ENCODE measurements at places on chromosomes 1 and 21.

- no peak for DNase-seq
These were observed 91.1 kb upstream of the ADAMTS5 start for GRCh38 chr21:27057997-27058396.

DNA sequence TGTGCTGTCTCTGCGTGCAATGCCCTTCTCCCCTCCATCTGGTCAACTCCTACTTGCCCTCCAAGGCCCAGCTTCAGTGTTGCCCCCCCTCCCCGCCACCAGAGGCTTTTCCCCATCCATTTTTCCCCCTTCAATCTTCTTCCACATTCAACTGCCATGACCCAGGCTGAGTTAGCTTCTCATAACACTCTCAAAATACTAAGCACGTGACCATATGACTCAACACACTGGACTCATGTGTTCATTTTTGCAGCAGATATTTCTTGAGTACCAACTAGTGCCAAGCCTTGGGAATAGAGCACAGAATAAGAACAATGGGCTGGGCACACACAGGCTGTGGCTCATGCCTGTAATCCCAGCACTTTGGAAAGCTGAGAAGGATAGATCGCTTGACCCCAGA lies 132.1 kb downstream of the IGSF21 start:
- DNase-seq = no peak

- DNase-seq = peak; percentile 53
These were observed 119.4 kb upstream of the F3 start for GRCh38 chr1:94660994-94661393.

DNA sequence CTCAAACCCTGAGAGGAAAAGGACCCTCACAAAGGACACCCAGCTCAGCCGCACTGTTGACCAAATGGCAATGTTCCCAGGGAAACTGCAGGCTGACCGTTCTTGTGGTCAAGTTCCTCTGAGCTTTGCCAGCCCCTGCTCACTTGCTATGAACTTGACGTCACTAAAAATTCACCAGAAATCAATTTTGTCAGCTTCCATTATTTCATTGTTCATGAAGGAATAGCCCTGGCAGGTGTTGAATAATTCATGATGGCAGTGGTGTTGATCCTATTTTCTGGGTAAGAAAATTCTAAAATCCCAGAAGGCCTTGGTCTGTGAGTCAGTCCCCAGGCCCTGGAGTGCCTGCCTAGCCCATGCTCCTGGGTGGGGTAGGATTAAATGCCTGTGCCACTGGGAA lies 318.9 kb downstream of the ZNF326 start:
- DNase-seq = no peak

GRCh38 chr1:26081267-26082019 lies 14.0 kb upstream of the TRIM63 start:
- no peak for DNase-seq

GRCh38 chr1:228488125-228488817 lies 1.1 kb downstream of the RNF187 start:
- DNase-seq = peak; percentile 24

GRCh38 chr1:61241411-61241838 lies 159.1 kb downstream of the NFIA start:
- DNase-seq = no peak

DNA sequence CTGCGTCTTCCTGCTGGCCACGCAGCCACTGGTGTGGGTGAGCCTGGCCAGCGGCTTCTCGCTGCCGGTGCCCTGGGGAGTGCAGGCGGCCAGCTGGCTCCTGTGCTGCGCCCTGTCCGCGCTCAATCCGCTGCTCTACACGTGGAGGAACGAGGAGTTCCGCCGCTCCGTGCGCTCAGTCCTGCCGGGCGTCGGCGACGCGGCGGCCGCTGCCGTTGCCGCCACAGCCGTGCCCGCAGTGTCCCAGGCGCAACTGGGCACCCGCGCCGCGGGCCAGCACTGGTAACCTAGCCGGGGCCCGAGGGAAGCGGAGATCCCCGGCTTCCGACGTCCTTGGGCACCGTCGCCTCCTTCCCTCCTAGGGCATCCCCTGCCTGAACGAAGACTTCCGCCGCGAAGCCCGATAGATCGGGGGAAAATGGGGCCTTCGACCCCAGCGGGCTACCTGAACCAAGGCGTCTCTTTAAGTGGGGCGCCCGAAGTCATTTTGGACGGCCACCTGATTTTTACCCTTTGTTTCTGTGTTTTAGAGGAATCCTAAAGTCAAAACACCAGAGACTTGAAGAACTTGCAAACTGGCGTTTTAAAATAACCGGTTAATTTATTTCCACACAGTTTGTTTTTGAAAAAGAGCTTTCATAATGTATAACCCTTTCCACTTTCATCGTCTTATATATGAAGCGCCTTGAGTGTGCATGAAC lies 2.0 kb downstream of the GPR88 start:
- DNase-seq = peak; percentile 25

- no peak for DNase-seq
These were observed 72.8 kb downstream of the S100B start for GRCh38 chr21:46532080-46532479.

GRCh38 chr1:196324345-196324744 lies 283.9 kb downstream of the KCNT2 start:
- DNase-seq = no peak

DNA sequence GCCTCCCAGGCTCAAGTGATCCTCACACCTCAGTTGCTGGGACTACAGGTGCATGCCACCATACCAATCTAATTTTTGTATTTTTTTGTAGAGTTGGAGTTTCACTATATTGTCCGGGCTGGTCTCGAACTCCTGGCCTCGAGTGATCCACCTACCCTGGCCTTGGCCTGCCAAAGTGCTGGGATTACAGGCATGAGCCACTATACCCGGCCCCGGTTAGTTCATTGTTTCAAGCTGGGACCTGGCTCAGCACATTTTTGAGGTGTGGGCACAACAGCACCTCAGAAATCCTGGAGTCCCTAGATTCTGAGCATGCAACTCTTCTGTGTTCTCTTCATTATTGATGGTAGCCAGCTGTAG lies 21.3 kb downstream of the SH2D2A start:
- no peak for DNase-seq

DNA sequence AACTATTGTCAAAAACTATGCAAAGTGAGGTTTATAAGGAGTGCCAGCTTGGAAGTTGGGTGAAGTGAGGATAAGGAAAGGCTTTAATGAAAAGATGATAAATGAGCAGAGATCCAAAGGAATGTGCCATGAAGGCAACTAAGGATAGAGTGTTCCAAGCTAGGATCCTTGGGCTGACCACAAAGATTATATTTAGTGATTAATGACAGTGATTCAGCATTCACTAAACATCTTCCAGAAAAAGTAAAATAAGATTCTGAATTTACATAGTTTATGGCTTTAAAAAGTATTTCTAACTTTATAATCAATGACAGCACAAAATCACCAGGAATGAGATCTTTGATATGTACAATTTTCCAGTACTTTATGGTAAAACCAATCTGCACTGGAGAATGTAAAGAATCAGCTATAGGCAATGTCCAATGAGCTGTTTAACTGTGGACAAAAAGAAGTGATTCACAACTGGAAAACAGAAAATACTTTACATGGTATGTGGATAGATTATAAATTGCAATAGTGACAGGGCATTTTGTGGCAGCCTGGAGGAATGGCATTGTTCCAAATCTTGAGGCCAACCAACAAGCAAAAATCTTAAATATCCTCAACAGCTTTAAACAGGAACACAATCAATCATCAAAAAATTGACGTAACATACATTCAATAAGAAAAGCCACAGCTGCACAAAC lies 91.2 kb upstream of the KCTD3 start:
- peak; percentile 94 for DNase-seq

DNA sequence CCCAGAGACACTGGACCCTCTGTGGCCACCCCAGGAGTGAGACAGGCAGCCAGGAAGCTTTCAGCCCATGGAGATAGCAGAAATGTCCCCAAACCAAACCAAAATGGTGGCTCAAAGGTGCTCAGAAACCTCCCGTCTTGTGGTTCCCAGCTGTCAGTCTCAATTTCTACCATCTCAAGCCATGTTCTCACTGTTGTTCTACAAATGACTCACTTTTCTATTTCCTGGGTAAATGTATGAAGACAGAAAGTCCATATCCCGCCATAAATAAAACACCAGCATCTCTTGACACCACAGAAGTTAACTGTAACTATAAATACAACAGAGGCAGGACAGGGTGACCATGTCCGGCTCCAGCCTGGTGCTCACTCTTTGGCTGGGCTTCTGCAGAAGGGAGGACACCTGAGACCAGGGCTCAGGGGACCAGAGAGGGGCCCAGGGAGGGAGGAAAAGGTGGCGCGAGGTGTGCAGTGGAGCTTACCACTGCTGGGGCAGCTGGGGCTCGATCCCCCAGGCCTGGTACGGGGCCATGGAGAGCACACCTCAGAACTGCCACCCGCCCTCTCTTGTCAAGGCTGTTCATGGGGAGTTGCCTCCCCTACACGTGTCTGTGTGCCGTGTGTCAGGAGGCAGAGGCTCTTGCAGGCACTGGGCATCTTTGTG lies 43.6 kb downstream of the EPHB2 start:
- DNase-seq = peak; percentile 68

DNA sequence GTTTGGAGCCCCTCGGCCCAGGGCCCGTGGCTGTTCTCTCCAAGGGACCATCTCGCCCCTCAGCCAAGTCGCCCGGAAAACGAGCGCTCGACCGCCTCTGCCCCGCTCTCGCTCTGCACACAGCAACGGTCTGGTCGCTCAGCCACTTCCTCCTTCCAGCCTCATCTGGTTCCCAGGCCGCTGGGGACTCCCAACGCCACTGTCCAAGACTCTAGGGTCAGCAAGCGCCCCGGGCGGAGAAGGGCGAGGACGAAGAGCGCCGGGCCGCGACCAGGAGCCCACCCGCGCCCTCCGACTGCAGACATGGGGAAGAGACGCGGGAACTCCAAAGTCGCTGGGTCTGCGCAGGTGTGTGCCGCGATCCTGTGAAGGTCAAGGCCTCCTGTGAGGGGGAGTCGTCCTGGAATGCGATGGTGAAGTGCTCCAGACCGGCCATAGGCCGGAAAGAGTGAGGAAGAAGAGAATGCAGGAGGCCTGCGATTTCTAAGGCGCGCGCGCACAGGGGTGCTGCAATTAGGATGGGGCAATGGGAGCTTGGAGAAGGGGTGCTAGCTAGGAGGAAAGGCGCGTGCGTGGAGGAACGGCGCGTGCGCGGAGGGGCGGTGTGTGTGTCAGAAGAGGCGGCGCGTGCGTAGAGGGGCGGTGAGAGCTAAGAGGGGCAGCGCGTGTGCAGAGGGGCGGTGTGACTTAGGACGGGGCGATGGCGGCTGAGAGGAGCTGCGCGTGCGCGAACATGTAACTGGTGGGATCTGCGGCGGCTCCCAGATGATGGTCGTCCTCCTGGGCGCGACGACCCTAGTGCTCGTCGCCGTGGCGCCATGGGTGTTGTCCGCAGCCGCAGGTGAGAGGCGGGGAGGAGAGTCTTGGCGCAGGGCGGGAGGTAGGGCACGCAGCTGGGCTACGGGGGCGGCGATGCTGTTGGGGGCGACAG lies at the start of gene IFNAR1:
Gene IFNAR1 (plus strand): TSS at position 680 of the 931 bp plus-strand sequence. CDS start 86 bp downstream, at position 766.
- DNase-seq = peak; percentile 98

- DNase-seq = no peak
These were observed 758 bp upstream of the SPRR5 start for GRCh38 chr1:152946248-152946647.

Measured in EH (cell line).